Bone marrow (tissue), 2 donors: ENCODE measurements at places on chromosomes 2 and 18.

GRCh38 chr2:86512892-86513291 lies 50.4 kb downstream of the CHMP3 start:
- DNase-seq: no peak

- no peak for DNase-seq
Measured at GRCh38 chr2:205077159-205077558, 531.9 kb downstream of the PARD3B start.

DNA sequence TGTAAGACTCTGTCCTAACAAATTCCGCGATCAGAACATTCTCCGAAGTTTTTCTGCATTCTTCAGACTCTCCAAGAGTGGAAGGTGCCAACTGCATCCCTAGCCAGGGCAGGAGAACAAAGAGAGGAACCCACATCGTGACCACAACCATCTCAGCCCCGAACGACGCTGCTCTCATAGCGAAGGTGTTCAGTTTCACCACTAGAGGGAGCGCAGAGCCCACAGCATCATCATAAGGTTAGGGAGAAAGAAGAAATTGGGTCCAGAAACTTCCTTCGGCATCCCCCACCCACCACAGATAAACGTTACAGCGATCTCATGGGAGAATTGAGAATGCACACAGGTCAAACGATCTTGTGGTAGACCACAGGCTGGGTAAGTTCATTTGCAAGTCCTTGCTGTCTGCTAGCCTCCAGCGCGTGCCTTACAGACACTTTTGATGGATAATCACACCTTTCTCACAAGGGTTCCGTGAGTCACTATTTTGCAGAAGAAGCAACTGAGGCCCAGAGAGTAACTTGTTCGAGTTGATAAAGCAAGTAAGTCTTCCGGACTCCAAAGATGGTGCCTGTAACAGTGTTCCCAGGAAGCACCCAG lies 53.7 kb upstream of the ARL4C start:
- peak; percentile 8 for DNase-seq

DNA sequence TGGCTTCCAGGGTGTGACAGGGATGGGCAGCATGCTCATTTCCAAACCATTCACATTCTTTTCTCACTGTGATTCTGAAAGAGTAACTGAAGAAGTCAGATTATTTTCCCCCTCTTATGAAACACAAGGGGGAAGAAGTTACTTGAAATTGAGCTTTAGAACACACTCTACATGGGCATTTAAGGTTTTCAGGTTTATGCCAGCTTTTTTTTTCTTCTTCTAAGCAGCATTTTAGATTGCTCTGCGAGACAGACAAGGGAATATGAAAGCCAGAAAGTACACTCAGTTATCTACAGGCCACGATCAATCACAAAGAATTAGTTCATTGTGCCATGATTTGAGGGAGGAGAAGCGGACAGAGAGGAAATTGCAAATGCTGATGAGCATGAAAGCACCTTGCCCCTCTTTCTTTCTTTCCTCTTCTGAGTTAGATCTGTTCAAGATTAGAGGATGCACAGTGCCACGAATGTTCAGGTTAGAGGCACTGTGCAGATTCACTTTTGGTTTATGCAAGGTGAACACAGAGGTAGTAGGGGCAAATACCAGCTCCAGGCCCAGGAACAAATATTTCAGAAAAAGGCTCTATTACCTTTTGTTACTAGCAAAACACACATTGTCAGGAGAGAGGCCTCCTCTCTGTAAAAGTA lies 49.2 kb downstream of the CXCR4 start:
- DNase-seq: no peak

DNA sequence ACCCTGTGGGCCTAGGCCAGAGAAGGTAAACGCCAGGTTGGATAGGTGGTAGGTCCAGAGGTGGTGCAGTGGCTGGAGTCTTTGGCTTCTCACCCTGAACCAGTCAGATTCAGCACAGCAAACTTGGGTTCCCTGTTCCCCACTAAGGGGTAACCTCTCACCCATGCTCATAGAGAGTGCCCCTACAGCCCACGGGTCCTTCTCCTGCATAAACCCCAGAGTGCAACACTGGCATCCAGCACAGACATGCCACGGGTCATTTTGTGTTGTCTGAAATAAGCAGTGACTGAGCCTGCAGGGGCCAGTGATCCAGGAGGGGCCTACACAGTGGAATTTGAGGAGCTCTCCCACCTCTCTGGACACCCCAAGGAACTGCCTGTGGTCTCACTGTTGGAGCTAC lies 40.5 kb upstream of the ATP6V1B1 start:
- no peak for DNase-seq

- no peak for DNase-seq
Measured at GRCh38 chr2:16645775-16646559, 19.7 kb downstream of the CYRIA start.

GRCh38 chr2:236120829-236121228 lies 47.4 kb downstream of the GBX2 start:
- no peak for DNase-seq
